Prostate gland (tissue), 2 donors: ENCODE measurements at places on chromosomes 16 and 17.

GRCh38 chr17:66667491-66668030 is 167.4 kb upstream of the CACNG5 start:
- H3K27me3 ChIP-seq = no peaks in the 10 kb centered on the region
- no peaks in the 10 kb centered on the region for H3K4me1 ChIP-seq
- no peaks in the 10 kb centered on the region for H3K36me3 ChIP-seq
- no peak overlapping the region for H3K4me3 ChIP-seq
- H3K27ac ChIP-seq = no peak overlapping the region
- no peak for DNase-seq

DNA sequence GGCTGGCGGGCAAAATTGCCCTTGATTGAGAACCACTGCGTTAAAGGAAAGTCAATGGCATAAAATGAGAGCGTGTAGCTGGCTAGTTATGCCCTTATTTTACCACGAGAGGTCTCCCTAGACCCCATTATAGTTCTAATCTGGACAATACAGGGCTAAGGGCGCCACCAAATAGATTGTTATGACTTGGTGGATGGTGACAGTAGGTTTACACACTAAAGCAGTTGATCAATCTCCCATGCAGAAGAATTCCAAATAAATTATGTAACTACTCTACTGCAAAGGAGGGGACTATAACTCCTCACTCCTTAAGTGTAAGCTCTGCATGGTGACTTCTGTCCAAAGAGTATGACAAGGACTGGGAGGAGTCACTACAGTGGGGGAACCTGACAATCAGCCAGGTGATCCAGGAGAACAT is 20.4 kb upstream of the YPEL2 start:
- H3K27ac ChIP-seq = no peak overlapping the region
- H3K36me3 ChIP-seq = no peaks in the 10 kb centered on the region
- H3K27me3 ChIP-seq = no peaks in the 10 kb centered on the region
- H3K4me1 ChIP-seq = no peaks in the 10 kb centered on the region
- H3K4me3 ChIP-seq = no peak overlapping the region
- peak; percentile 44 for DNase-seq

DNA sequence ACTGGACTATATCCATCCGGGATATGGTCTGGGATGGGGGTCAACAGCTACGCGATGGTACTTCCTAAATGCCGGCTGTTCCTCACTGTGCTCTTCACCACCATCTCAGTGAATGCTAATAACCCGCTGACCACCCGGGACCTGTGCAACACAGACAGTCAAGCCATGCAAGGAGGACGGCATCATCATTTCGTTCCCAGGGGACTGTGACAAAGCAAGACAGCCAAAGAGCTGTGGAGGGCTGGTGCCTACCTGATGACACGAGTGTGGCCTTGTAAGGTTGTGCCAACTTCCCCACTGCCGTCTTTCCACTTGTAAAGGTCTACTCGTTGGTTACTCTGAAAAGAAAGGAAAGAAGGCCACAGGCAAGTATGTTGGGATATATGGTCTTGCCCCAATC is 33.7 kb downstream of the WDR59 start:
- H3K4me3 ChIP-seq = no peak overlapping the region
- no peaks in the 10 kb centered on the region for H3K4me1 ChIP-seq
- no peak for DNase-seq
- H3K36me3 ChIP-seq = no peaks in the 10 kb centered on the region

GRCh38 chr17:82687871-82688270 is 10.6 kb downstream of the RAB40B start:
- no peak for DNase-seq
- H3K27me3 ChIP-seq = no peaks in the 10 kb centered on the region
- H3K4me3 ChIP-seq = no peak overlapping the region
- H3K4me1 ChIP-seq = peaks cover 4% of the 10 kb centered on the region
- H3K36me3 ChIP-seq = no peaks in the 10 kb centered on the region

GRCh38 chr17:59827721-59828477 is 64.8 kb downstream of the TUBD1 start:
- no peaks in the 10 kb centered on the region for H3K27me3 ChIP-seq
- DNase-seq = no peak
- peak overlapping the region; percentile 77 for H3K27ac ChIP-seq
- peaks cover 5% of the 10 kb centered on the region for H3K4me1 ChIP-seq
- H3K36me3 ChIP-seq = no peaks in the 10 kb centered on the region
- H3K4me3 ChIP-seq = no peak overlapping the region

DNA sequence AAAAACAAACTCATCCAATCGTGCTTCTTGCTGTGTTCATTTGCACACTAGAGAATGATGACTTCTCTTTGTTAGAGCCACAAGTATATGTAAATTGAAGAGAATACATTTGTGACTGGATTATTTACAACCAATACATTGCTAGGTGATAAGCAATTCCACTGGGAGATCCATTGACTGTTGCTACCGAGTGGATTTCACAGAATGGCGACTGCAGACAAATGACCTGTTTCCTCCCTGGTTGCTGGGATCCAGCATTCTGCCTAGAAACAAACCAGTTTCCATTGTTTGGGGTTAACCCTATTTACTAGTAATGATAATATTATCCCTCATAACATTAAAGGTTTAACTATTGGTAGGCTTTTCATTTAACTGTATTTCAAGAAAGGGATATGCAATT is 36.9 kb upstream of the CPHXL start:
- H3K4me1 ChIP-seq = no peaks in the 10 kb centered on the region
- H3K36me3 ChIP-seq = no peaks in the 10 kb centered on the region
- no peak overlapping the region for H3K4me3 ChIP-seq
- no peak for DNase-seq
- H3K27me3 ChIP-seq = no peaks in the 10 kb centered on the region

GRCh38 chr17:65618516-65618915 is 57.1 kb upstream of the AXIN2 start:
- no peaks in the 10 kb centered on the region for H3K27me3 ChIP-seq
- H3K27ac ChIP-seq = no peak overlapping the region
- no peak for DNase-seq
- H3K4me3 ChIP-seq = no peak overlapping the region

DNA sequence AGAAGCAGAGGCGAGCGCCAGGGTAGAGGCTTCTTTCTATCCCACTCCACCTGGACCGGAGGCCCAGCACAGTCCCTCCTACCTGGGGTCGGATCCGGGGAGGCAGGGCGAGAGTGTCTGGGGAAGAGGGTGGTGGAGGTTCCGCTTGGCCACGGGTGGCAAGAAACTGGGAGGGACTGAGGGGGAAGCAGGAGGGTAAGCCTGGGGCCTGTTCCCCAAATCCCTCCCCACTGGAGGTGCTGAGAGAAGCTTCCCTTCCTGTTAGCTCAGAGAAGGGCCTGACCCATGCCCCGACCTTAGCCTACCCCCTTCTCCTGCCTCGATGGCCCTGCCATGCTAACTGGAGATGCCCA is 1.8 kb upstream of the TPPP3 start:
- no peaks in the 10 kb centered on the region for H3K36me3 ChIP-seq

- DNase-seq = peak; percentile 58
- no peaks in the 10 kb centered on the region for H3K36me3 ChIP-seq
- no peaks in the 10 kb centered on the region for H3K27me3 ChIP-seq
- no peak overlapping the region for H3K4me3 ChIP-seq
- H3K27ac ChIP-seq = peak overlapping the region; percentile 49
- no peaks in the 10 kb centered on the region for H3K4me1 ChIP-seq
Measured at GRCh38 chr16:74922150-74923138, 62.5 kb downstream of the WDR59 start.

DNA sequence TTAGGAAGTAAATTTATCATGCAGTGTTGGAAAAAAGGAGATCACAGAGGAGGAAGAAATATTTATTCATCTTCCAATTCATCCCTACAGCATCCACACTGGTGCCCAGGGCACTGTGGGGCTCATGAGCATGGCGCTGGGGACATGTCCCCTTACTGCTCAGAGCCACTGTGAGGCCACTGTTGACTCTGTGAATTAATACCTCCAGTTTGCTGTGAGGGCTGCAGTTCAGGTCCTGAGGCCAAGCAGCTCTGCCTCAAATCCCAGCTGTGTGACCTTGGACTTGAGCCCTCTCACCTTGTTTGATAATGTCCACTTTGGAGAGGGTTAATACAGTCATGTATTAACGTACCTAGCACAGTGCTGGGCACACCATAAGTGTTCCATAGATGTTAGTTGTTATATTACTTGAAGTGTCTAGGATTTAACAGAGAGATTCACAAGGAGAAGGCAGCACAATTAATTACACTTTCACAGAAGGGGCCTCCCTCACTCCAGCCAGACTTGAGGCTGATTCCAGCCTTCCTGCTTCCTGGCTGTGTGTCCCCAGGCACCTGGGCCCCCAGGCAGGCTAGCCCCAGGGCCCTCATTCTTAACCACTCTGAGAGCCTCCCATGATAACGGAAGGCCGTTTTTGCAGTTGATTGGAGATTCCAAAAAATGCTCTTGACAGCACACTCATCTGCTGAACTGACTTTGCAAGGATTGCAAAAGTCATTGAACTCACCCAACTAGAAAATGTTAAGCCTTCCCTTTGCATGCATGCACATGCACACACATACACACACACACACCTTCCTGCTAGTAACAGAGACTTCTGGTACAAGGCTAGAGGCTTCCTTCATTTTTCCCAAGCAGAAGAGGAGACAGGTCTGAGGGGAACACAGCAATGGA is 29.4 kb downstream of the KATNIP start:
- no peak overlapping the region for H3K27ac ChIP-seq
- H3K4me3 ChIP-seq = no peak overlapping the region
- DNase-seq = no peak
- peaks cover 2% of the 10 kb centered on the region for H3K4me1 ChIP-seq
